ENCODE measurements at places on chromosomes 5 and 9.

- DNase-seq, result no peak
Measured at GRCh38 chr5:112436144-112436543, 17.1 kb upstream of the EPB41L4A start.

DNA sequence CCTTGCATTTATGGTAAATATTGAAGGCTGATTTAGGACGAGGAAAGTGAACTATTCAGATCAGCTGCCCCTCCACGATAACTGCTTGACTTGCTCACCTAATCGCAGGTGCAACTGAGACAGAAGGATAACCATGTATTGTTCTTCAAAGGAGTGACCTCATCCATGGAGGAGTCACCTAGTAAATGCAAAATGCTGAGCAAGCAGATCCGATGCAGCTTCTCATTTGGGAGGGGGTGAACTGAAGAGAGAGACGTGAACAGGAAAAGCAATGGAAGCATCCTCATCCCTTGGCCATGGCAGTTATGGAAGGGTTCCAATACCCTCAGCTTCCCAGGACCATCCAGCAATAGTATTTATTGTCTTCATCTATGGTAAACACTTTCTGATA, 47.5 kb downstream of the RASGRF2 start:
- no peak for DNase-seq

GRCh38 chr9:134809292-134809691, 71.3 kb upstream of the FCN2 start:
- no peak for DNase-seq

- no peak for DNase-seq
Measured at GRCh38 chr5:91145333-91145620, 237.8 kb downstream of the ARRDC3 start.

GRCh38 chr5:142283304-142283703, 41.5 kb downstream of the SPRY4 start:
- DNase-seq, result no peak
